ENCODE measurements at places on chromosomes 2 and 18.

DNA sequence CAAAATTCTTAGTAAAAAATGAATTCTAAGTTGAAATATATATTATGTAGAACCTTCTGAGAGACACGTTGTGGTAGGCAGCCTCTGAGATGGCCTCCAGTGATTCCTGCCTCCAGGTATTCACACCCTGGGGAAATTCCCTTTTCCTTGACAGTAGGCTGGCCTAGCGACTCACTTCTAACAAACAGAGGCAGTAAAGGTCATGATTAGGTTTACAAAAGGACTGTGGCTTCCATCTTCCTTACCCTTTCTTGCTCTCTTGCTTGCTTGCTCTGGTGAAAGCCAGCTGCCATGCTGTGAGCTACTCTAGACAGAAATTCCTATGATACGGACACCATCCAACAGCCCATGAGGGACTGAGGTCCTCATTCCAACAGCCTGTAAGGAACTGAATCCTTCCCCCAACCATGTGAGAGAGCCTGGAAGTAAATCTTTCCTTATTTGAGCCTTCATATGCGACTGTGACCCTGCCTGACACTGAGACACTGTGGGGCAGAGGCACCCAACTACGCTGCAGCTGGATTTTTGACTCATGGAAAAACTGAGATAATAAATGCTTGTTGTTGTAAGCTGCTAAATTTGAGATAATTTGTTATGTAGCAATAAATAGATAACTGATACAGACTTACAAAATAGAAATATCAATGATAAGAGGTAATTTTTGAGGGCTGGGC lies 32.7 kb upstream of the SERTAD2 start:
- ATAC-seq, result no peak

- ATAC-seq, result no peak
Observed at GRCh38 chr2:71595569-71595968, 142.2 kb downstream of the DYSF start.

DNA sequence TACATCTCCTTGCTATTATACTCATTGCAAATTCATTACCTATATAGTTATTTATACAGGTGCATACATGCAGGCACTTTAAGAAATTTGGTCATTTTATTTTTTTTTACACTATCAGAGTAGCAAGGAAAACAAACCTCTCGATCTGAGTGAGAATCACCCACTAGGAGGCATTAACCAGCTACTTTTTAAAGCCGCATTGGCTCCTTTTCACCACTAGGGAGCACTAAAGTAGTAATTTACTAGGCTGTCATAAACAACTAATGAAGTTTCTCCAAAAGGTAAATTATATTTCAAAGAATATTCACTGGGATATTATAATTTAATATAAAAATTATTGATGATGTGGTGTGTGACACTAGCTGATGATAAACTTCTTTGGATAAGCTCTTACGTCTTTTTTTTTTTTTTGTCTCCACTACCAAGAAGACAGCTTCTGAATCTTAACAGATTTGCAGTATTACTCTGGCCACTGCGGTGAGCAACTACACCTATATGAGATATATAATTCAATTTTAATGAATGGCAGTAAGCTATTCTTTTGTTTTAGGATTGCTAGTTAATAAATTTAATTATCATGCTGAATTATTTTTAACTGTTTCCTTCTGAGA lies 101.9 kb downstream of the NOL4 start:
- ATAC-seq, result no peak

DNA sequence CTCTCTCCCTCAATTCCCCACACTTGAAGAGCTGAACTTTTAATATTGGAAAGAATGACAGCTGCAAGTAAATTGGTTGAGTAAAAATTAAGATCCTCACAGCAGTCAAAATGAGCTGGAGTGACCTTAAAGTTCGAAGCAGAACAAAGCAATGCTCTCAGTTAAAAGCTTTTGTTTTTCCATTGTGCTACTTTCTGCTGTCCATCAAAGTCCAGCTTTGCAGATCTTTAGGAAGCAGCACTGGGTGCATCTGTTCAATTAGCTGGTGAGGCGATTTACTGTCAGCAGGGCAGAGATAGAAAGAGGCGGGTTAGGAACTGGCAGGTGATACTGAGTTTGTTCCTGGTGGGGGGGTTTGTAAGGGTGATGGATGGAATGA lies 834.8 kb downstream of the CPS1 start:
- no peak for ATAC-seq

DNA sequence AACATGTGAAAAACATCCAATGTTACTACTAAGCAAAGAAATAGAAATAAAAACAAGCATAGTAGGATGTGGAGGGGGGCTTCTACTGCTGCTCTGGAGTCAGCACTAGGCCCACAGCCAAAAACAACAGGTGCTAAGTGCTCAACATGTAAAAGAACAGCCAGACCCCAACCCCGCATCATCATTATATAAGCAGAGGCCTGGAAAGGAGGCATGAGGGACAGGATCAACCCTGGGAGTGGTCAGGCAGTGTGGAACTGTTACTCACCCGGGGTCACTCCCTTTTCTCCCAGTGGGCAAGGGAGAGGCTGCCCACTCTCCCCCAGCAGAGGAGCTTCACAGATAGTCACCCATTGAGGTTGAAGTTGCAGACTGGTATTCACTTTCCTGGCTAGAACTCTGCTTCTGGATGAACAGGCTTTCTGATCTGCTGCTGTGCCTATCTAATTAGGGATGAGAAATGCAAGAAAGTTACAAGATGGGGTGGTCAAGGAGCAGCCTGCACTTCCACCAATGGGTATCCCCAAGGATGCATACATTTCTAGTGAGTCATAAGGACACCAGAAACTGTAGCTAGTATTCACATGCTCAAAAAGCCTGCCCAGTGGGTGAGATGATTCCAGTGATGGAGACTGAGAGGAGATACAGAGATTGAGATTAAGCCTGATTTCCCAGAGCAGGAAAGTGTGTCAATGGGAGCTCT lies 480.1 kb upstream of the TCF4 start:
- peak; percentile 86 for ATAC-seq

DNA sequence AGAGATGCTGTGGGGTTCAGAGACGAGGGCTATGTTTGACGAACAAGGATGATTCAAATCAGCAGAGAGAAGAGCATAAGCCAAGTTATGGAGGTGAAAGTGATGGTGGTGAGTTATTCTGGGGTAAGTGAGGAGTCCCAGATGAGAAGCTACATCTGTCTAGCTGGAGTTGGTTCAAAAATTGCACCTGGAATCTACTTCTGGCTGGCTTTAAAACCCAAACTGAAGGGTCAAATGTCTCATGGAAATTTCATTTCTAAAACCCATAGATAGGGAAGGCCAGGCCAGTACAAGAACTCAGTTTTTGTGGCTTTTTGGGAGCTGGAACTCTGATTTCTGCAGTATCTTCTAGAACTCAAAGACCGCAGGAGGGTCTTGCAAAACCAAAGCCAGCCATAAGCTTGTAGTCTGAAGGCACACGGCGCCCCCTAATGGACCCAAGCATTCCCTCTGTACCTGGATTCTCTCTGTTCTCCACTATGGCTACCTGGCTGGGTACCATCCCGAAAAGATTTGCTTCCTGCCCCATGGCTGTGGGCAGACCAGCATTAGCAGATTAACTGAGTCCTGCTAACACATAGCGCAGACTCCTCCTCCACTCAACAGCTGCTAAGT lies 229.1 kb upstream of the SLC14A2 start:
- ATAC-seq, result no peak

- ATAC-seq, result no peak
Observed at GRCh38 chr2:102801858-102802699, 40.2 kb downstream of the TMEM182 start.

Data from esophagus mucosa (tissue), 1 donor.